Activated T-cell treated with anti-CD3 and anti-CD28 coated beads, Interleukin-2, amount 50 U/mL, for 4 hours (primary cell): ENCODE measurements at places on chromosomes 1 and 21.

DNA sequence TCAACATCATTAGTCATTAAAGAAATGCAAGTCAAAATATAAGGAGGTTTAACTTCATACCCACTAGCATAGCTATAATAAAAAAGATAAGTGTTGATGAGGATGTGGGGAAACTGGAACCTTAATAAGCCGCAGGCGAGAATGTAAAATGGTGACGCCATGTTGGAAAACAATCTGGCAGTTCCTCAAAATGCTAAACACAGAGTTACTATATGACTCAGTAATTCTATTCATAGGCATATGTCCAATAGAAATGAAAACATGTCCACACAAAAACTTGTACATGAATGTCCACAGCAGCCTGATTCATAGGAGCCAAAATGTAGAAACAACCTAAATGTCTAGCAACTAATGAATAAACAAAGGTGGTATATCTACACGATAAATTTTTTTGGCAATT is 23.2 kb downstream of the DDX59 start:
- no peak for DNase-seq

DNA sequence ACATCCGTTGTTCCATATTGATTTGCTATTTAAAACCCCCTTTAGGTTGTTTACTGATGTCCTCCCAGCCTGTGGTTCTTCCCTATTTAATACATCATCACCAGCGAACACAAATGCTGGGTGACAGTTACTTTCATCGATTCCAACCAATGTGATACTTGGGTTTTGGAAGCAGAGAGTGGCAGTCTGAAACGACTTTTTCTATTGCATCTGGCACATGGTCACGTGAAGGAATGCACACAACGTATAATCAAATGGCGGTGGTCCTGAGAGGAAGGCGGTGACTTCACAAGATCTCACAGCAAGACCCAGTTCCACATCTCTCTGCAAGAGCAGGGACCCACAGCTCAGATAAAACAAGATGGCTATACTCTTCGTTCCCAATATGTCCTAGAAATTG is 213.9 kb downstream of the DSCAM start:
- DNase-seq, result no peak

DNA sequence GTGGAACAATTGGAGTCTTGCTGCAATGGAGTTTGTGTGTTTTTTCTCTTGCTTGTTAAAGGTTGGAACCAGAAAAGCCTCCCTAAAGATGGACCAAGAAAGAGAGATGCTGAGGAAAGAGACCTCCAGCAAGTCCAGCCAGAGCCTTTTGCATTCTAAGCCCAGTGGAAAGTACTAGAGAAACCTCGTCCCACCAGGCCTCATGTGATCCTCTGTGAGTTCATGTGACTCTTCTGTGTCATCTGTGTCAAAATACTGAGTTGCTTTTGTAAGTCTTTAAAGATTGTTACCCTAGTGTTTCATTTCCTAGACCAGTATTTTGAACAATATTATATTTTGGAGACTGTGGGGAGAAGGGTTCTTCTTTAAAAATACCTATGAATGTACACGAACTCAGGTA is 12.5 kb upstream of the EFHD2 start:
- no peak for DNase-seq

DNA sequence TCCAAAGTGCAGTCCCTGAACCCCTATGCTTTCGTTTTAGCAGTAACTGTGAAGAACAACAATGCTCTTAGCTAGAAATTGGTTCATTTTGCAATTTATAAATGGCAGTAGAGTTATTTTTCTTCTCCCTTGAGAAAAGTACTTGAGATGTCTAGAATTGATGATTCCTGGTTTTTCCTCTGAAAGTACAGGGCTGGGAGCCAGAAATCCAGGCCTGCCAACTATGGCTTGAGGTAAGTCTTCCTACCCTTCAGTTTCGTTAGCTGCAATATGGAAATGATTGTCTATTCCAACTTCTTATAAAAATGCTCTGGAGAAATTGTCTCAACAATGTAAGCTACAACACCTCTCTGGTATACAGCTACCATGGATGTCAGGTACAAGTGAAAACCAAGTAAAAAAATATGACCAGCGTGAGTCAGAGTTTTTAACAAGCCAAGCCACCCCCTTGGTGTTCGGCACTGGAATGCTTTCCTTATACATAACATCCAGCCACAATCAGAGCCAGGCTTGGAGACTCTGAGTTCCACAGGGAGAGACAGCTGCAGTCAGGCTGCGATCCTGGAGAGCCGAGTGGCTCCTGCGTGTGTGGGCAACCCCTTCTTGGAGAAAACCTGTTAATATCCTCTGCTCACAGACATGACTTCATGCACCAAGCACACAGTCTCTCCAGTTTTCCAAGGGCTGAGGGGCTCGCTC is 22.0 kb downstream of the TSPAN2 start:
- no peak for DNase-seq

DNA sequence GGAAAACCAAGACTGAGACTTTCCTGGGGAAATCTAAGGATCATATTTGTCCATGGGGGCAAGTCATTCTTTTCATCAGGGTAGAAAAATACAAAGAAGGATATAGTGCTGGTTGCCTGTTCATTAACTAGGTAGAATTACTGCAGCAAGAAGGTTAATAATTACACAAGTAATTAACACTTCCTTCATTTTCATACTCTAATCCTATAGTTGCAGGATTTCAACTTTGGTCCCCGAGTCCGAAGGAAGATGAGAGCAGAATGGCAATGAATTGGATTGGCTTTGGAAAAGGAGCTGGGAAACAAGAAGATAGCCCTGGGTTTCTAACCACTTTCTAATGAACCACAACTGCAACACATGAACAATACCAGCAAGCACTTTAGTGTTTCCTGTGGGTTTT is 199.2 kb upstream of the ESRRG start:
- DNase-seq, result no peak

DNA sequence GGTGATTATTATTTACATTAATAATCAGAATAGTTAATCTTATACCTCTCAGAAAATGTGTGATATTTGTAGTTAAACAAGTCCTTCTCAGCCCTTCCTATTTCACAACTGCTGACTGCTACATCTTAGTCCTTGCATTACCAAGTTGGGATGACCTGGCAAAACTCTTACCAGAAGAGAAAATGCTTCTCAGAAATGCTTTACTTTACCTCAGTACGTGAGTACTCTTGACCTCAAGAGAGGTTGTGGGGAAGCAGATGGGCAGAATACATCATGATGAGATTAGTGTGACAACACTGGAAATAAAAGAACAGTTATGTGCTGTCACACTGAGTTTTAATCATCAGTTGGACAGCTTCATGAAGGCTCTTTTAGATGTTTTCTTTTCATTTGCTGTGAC is 16.2 kb downstream of the CFAP126 start:
- no peak for DNase-seq

DNA sequence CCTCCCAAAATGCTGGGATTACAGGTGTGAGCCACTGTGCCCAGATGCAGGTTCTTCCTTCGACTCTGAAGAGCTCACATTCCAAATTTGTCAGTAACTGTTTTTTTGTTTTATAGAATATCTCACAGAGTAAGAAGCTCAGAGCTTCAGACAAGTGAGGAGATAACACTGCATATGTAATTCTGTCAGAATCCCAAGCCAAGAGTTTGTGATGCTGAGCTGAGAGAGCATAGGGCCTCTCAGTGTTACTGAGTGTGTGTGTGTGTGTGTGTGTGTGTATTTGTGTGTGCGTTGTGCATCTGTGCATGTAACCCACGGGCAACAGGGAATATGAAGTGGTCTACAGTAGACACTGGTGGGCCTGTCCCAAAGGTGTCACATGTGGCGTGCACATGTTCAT is 15.2 kb upstream of the TNR start:
- no peak for DNase-seq

DNA sequence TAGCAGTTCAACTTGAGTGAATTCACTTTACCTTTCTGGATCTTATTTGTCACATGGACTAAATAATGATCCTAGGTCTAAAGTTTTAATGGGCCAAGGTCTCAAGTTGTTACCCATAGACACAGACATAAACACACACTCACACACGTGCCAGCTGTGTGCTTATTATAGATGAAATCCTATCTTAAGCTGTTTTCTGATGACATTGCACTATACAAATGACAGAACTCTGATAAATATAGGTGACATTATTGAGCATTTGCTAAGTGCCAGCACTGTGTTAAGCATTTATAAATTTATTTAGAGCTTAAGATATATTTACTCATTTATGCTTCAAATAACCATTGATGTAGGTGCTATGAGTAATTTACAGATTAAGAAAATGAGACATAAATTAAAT is 474.4 kb upstream of the NR5A2 start:
- DNase-seq, result no peak

DNA sequence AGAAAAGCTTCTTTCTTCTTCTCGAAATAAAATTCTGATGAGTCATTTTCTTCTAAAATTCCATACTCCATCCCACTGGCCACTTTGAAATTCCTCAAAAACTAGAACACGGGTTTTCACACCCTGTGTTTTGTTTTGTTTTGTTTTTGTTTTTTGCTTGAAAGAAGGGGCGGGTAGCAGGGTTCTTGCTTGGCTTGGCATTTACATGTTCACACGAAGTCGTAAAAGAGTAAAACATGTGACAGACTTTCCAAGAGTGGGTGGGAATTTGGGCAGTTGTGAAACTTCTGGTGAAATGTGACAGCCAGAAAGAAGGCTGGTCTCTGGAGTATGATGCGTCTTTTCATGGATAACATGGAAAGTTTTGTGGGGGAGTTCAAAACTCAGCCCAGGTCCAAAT is 47.1 kb upstream of the FMN2 start:
- no peak for DNase-seq

GRCh38 chr1:220084460-220084859 is 5.1 kb downstream of the BPNT1 start:
- DNase-seq, result no peak
